Non-pigmented ciliary epithelial cell (primary cell): ENCODE measurements at places on chromosomes 6 and 20.

- DNase-seq, result no peak
Measured at GRCh38 chr20:60237981-60238380, 279.8 kb downstream of the CDH26 start.

GRCh38 chr20:57619051-57619831, 985 bp downstream of the ZBP1 start:
- no peak for DNase-seq

DNA sequence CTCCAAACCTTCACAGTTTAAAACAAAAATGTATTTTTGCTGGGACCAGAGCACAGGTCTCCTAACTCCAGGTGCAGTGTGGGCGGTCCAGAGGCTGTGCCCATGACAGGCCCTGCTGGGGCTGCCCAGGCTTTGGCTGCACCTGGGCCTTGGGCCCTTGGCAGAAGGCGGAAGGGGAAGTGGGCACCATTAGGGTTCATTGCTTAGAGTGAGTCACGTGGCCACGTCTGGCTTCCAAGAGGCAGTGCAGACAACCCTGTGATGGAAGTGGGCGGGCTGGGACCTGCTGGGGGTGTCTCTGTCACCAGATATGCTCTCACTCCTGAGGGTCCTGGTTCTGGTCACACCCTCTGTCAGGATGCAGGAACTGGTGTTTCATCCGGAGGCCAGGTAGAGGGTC, 302.2 kb downstream of the QKI start:
- no peak for DNase-seq

DNA sequence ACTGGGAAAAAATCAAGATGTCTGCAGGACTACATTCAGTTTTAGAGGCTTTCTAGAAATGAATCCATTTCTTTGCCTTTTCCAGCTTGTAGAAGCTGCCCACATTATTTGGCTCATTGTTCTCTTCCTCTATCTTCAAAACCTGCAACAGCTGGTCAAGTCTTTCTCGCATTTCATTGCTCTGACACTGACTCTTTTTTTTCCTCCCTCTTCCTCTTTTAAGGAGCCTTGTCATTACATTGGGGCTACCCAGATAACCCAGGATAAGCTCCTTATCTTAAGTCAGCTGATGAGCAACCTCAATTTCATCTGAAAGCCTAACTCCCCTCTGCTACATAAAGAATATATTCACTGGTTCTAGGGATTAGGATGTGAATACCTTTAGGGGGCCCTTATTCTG, 53.2 kb upstream of the CEP162 start:
- DNase-seq, result no peak

GRCh38 chr20:32216179-32217142, 8.8 kb downstream of the POFUT1 start:
- no peak for DNase-seq

- no peak for DNase-seq
Measured at GRCh38 chr6:99143108-99143861, 195.5 kb upstream of the FBXL4 start.

GRCh38 chr6:93970684-93971083, 551.3 kb upstream of the EPHA7 start:
- DNase-seq, result no peak

DNA sequence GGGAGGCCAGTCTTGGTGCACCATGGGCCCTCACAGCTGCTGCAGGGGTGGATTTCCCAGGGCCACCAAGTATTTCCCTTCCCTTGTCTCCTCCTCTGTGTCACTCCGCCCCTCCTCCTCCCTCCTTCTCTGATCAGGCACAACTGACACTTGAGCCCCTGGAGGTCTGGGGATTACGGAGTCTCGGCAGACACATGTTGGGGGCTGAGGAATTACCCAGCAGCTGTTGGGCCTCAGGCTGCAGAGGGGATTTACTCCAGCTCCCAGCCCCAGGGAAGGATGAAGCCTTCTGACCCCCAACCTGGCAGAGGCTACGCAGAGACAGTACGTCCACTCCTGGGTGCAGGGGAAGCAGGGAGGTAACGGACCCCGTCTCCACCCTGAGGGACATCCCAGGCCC, 420.5 kb upstream of the SULF2 start:
- DNase-seq, result no peak

GRCh38 chr6:2426561-2427340, 181.3 kb upstream of the GMDS start:
- DNase-seq, result no peak

GRCh38 chr20:6104493-6105188, 18.2 kb downstream of the FERMT1 start:
- no peak for DNase-seq

GRCh38 chr20:2086980-2087377, 14.6 kb upstream of the STK35 start:
- no peak for DNase-seq

DNA sequence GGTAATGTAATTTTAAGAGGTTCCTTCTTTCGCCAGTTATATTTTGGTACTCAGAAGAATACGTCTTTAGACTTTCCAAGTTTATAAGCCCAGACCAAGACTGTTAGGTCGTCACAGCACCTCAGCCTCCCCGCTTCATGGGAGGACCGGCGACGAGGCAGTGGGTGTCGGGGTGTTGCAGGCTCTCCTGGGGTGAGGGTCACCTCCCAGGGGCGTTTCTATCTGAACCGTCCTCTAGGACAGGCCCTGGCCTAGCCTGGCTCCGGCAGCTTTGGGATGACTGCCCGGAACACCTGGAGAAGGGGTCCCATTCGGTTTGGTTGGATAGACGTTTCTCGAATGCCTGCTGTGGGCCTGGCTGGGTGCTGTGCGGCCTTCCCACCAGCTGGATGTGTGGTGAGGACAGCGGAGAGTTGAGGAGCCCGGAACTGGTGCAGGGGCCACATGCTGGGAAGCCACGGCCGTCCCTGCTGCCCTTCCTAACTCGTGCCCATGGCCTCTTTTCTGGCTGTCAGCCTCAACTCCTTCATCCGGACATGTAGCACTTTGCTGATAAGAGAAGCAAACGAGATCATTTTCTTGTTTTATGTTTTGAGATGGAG, 1.1 kb downstream of the OSBPL2 start:
- DNase-seq, result no peak

DNA sequence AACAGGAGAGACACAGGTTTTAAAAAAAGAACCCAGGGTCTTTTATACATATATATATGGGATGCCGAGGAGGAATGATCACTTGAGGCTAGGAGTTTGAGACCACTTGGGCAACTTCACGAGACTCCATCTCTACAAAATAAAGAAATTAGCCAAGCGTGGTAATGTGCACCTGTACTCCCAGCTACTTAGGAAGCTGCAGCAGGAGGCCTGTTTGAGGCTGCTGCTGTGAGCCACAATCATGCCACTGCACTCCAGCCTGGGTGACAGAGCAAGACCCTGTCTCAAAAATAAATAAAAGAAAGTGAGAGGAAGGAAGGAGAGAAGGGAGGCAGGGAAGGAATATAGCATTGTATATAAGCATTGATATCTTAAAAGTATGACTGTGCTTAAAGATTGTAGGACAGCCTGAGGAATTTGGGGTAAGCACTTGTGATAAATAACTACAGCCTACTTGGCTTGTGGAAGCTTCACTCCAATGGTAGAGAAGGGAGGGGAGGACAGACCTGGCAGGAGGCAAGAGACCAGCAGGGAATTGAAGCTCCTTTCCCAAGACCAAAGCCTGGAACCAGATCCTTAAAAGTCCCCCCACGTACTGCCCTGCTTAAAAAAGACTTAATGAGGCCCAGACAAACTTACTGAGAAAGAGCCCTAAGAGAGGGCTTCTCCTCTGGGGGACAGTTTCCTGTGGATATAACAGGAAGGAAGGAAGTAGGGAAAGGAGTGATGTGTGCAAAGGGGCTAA, 2.5 kb upstream of the SNTA1 start:
- no peak for DNase-seq

DNA sequence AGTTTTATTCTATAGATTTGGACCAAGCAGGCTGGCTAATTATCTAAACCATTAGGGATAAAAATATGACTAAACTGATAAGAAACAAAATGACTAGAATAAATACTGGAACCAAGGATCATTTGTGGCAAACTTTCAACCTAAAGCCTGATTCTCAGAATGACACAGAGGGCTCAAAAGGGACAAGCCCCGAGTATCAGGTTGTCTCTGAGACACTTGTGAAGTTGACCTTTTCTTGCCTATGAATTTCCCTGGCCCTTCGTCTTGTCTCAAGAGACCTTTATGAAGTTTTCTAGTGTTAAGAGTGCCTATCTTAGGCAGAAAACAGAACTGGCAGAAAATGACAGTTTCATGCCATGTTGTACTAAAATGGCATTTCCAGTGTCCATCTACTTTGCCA, 68.3 kb downstream of the IMPG1 start:
- no peak for DNase-seq

DNA sequence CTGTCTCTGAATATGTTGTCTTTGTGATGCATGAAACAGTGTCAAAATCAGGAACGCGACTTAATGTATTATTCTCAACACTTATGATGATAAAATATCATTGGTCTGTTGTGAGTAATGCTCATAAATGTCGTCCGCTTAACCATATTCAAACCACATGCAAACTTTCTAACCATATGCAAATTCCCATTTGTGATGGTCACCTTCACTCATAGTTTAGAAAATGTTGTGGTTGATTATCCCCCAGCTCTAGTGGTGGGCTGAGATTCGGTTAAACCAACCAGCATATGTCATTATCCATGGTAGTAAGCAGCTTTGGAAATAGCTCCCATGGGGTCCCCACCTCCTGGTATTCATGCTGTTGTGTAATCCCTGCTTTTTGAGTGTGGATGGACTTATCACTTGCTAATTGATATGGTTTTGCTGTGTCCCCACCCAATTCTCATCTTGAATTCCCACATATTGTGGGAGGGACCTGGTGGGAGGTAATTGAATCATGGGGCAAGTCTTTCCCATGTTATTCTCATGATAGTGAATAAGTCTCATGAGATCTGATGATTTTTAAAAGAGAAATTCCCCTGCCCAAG, 360.0 kb upstream of the TSHZ2 start:
- no peak for DNase-seq

DNA sequence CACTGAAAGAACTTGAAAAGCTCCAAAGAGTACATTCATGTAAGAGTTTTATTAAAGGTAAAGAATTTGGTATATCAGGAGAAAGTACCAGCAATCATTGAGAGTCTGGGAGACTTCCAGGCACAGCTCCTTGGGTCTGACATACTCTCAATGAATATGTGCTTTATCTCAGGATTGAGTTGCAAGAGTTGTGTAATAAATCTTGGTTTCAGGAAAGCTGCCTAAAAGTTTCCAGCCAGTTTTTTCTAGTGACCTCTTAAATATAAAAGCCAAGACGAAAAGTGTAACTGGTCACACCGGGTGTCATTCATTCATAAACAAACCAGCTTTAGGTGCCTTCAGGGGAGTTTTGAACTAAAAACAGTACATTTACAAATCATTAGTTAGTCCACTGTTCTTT, 21.6 kb upstream of the GJA1 start:
- no peak for DNase-seq

DNA sequence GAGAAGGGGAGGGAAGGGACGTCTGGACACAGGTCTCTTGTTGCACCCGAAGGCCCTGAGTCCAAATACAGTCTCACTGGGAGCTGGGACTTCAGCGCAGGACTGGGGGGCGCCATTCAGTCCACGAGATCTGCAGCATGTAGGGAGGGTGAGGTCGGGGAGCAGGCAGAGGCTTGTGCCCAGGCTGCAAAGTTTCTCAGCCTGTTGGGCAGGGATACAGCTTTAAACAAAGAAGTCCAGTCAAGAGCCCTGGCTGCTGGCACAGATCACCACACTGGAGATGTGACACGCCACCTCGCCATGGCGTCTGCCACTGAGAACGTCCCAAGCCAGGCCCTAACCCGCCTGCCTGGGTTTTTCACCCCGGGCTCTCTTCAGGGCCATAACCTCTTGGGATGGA, 256.6 kb downstream of the DLL1 start:
- DNase-seq, result no peak

DNA sequence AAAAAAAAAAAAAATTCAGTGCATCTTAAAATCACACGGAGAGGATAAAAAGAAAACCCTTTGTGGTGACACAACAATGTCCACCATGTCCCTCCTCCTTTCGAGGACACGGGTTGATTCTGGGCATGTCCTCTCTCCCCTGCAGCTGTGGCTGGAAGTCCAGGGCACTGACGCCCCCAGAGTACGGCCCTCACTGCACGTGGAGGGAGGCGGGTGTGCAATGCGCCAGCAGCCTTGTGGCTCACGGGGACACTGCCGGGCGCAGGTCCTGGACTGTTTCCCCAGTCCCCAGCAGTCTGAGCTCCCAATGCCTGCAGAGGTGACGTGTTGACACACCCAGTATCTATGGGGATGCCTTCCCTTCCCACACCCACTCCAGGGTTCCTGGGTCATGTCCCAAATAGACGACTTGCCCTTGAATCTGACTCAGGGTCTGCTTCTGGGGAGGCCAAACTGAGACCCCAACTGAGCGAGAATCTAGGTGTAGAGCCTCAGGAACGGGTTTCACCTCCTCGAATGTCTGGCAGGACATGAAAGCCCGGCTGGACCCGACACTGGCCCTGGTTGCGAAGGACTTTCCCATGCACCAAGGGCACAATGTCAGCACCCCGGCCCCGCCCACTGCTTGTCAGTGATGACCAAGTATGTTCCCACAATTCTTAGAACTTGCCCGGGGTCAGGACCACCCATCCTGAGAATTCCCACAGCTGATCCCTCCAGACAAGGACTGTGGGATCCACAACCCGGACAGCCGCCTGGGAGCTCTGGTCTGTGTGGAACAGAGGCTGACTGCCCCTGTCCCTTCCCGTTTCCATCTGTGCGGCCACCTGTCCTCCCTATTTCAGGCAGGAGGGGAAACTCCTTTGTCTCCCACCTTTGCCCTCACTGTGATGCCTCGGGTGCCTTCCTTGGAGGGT, 425.1 kb upstream of the SULF2 start:
- DNase-seq, result no peak

DNA sequence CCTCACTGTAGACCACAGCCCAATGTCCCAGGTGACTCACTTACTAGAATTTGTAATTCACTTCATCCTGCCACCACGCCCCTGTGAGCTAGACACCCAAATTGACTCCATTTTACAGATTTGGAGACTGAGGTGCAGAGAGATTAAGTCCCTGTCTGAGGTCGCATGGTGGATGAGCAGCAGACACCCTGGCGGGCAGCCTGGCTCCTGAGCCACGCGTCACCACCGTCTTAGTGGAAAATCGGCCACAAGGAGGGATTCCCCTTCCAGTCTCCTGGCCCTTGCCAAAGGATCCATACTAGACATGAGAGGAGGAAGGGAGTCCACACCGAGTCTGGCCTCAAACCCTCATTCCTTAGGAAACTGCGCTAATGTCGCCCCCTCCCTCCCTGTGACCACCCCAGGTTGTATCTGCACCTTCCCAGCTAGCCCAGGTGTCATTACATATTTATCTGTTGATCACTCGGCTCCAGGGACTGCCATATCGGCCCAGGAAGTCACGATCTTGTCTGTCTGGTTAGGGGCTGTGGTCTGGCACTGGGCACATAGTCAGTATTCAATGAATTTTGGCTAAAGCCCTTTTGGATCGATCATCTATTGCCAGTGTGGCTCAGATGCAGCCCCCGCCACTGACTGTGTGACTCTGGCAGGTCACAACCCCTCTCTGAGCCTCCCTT, 25.7 kb upstream of the PTGIS start:
- no peak for DNase-seq

DNA sequence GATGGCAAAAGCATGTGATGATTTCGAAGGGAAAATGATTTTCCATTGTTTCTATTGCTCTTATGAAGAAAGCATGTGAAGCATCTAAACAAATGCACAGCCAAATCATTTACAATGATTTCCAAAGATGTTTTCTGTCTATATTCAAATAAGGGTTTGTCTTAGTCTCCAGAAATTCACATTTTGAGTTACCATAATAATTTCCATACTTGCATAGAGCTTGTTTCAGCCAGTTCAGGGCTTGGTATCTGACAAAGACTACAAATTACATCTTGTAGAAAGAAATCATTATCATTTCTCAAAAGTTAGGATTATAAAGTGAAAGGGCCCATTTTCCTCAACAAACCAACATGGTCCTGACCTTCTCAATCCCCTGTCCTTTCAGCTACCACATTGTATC, 74.4 kb upstream of the PLEKHG1 start:
- DNase-seq, result no peak
